ENCODE measurements at places on chromosomes 6 and 20.

GRCh38 chr20:47720636-47721427, 64.4 kb downstream of the SULF2 start:
- DNase-seq, result no peak

DNA sequence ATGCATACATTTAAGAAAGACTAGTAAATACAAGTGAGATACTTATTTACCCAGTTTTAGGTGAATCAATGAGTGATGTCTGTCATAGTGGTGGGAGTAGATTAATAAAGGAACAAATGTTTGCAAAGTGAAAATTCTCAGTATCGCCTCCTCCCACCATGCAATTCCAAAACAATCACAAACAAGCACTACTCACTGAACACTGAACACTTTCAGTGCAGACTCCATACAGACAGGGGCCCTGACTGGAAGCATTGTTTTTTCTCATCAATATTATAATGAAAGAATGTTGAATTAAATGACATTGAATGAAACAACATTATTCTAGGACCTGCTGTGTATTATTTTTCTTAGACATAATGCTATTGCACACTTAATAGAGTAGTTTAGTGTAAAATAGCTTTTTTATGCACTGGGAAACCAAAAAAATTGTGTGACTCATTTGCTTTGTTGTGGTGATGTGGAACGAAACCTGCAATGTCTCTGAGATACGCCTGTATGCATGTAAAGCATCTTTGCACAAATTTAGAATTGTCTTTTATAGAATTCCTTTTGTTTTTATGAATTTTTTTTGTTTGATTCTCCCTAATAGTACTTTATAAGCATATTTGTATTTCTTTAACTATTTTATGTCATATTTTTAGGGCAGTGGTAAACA, 317.5 kb downstream of the UTRN start:
- DNase-seq, result no peak

GRCh38 chr6:146265056-146265455, 236.2 kb downstream of the GRM1 start:
- DNase-seq, result no peak

DNA sequence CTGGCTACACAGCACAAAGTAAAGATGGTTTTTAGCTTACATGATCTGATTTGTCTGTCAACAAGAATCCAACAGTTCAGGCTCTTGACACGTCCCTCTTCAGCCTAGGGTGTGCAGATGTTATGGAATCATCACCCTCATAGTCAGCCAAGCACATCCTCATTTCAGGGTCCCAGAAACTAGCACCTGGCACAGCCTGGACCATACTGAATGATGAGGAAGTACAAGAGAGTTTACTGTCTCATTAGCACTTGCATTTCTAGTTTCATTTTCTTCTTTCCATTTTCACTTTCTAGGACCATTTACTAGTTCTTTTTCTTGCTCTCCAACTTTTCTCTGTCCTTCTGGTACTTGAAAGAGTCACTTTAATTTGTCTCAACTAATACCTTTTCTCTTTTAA, 6.5 kb downstream of the RIPOR2 start:
- DNase-seq, result no peak

GRCh38 chr6:79084693-79085092, 6.6 kb upstream of the PHIP start:
- no peak for DNase-seq

DNA sequence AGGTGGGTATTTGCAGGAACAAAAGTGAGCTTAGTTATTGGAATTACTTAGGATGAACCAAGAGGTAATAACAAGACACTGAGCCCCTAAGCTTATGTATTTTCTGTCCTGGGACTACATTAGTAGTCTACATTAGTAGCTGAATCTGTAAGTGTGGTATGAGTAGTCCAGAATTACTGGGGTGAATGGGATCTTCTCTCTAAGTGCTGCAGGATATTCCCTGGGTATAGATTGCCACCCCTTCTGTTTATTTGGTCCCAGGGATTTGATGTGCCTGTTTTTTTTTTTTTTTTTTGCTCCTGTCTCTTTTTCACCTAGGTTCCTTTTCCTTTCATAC, 5.9 kb downstream of the CD2AP start:
- no peak for DNase-seq

All from Kasumi-1 (cell line).